CD4-positive, alpha-beta T cell (primary cell): ENCODE measurements at places on chromosomes 12 and 14.

DNA sequence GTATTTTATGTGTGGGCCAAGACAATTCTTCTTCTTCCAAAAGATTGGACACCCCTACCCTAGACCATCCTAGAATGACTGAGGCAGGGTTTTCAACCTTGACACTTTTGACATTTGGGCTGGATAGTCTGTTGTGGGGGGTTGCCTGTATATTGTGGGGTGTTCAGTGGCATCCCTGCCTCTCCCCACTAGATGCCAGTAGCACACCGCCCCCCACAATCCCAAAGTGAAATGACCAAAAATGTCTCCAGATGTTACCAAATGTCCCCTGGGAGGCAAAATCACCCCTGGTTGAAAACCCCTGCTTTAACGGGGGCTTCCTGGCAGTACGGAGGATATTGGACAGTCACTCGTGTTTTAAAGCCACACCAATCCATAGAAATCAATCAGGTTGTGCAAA, 219.6 kb downstream of the PHETA1 start:
- DNase-seq = no peak

- DNase-seq = no peak
Observed at GRCh38 chr12:124683152-124684124, 116.0 kb upstream of the NCOR2 start.

DNA sequence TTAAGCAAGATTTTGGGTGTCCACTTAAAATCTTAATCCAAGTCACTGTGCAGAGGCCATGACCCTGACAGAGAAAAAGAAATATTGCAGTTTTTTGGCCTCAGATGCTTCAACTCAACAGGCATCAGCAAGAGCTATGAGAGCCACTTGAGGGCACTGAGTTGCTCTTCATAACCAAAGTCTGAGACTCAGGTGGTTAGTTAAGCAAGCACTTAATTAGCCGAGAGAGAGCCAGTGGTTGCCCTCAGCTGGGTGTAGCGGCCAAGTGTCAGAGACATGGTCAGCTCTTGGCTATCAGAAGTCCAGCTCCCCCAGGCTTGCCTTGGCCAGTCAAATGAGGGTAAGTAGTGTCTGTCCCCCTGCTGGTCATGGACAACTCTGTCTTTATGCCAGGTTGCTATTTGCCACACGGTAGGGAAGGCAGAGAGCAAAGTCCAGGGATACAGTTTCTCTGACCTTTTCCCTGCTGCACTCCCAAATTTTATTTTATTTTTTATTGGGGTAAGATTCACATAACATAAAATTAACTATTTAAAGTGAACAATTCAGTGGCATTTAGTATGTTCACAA, 9.0 kb upstream of the KRT71 start:
- no peak for DNase-seq

DNA sequence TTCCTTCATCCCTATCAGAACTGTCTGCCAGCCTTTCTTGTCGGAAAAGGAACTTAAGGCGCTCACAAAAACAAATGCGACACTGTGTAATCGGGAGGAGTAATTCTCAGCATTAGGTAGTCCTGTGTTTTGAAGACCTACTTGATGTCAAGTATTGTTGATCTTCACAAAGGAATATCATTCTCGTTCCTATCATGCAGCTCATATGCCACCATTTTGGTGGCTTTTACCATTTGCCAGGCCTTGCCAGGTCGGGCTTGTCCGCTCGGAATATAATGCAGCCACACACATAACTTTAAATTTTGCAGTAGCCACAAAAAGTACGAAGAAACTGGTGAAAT, 903 bp upstream of the PPP4R3A start:
- DNase-seq = no peak

DNA sequence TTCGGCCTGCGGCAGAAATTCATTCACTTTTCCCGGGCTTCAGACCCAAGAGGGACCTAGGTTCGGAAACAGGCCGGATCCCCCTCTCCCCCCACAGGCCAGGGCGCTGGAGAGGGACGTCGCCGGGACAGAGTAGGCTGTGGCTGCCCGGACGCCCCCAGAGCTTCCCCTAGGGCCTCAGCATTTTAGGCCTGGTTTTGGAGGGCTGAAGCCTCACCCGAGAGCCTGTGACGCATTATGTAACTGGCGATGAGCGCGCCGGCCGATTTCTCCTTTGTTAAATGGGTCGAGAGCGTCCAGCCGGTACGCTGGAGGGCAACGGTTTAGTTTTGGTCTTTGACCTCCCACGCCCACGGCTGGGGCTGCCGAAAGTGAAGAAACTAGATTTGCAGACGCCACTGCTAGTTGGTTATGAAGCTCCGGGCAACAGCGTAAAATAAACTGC, 657 bp downstream of the PEBP1 start:
- peak; percentile 27 for DNase-seq

DNA sequence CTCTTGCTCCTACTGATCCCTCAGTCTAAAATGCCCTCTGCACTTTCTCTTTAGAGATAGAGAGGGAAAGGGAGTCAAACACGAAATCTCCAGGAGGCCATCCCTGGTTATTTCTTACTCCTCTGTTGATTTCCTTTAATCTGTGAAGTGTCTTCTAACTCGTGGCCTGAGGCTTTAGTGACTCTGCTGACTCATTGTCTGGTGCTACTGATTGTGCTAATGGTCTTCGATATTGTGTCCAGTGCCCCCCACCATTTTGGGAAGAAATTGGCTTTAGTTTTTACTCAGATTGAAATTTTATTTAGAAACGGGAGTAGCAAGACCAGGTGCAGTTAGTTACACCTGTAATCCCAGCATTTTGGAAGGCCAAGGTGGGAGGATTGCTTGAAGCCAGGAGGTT, 839 bp downstream of the CLEC9A start:
- no peak for DNase-seq

- DNase-seq = peak; percentile 15
Observed at GRCh38 chr12:107515446-107515958, 170.1 kb upstream of the PWP1 start.

GRCh38 chr14:89137526-89138163, 279.4 kb downstream of the FOXN3 start:
- peak; percentile 33 for DNase-seq

- DNase-seq = no peak
Observed at GRCh38 chr14:93953739-93954515, 22.4 kb downstream of the ASB2 start.

DNA sequence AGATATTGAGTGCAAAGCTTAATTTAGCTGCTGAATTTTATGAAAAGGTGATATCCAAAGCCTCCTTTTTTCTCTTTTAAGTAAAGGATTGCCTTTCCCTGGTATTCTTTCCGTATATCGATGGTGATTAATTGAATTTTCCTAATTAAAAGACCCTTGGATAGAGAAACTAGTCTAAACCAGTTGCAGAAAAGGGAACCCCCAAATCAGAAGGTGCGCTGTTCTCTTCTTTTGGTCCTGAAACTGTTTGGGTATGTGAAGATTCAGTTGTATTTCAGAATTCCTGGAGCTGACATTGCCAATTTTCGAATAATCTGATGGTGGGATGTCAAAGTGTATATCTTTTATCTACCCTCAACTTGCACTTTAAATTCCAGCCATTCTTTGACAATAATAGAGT, 1.9 kb downstream of the GPHN start:
- DNase-seq = no peak

DNA sequence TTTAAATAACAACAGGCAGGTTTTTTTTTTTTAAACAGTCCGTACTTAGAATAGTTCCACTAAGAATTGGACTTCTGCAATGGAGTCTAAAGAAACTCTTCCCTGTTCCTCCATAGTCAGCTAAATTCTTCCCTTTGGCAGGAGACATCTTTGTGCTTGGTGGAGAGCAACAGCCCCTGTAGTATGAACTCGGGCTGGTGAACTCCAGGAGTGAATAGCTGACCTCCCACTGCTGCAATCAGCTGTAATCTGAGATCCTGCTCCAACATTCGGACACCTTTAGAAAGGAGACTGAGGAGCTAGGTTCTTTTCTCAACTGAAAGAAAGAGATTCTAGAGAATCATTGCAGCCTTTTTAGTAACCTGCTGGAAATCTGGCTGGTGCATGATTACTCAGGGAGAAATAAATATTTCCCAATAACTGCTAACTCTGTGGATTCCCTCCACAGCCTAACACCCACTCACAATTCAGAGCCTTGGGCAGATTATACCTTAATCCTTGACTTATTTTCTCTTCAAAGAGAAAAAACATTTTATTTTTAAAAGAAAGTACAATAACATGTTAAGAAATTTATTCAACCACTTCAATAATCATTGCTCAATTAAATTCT, 25.6 kb upstream of the DBX2 start:
- no peak for DNase-seq

GRCh38 chr12:50928392-50928791, 24.0 kb upstream of the HIGD1C start:
- DNase-seq = no peak

DNA sequence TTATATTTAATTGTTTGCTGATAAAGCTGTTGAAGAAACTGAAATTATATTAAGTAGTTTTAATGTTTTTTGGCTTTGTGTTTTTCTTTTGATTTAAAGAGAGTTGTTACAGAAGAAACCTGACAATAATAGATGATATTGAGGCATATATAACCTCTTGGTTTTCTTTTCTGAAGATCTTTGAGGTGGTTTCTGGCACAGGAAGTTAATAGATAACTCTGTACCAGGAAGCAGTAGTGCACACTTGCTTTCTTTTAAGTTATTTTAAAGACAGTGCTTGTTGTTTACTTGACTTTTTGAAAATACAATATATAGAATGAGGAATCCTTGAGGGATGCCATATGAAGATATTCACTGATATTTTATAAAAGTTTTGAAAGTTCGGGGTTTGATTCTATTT, 209.0 kb upstream of the FBXO33 start:
- no peak for DNase-seq

DNA sequence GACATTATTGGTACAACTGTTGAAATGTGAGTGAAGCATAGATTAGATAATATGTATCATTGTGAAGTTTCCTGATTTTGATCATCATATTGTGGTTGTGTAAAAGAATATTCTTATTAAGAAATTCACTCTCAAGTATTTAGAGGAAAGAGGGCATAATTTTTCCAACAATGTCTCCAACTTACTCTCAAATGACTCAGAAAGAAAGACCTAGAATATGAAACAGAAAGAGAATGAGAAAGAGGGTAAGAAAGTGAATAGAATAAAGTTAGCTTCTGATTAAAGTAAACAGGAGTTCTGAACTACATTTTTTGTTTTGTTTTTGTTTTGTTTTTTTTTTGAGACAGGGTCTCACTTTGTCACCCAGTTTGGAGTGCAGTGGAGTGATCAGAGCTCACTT, 123.0 kb downstream of the CPNE8 start:
- DNase-seq = no peak

GRCh38 chr14:69696204-69696527, 70.8 kb upstream of the SRSF5 start:
- no peak for DNase-seq

DNA sequence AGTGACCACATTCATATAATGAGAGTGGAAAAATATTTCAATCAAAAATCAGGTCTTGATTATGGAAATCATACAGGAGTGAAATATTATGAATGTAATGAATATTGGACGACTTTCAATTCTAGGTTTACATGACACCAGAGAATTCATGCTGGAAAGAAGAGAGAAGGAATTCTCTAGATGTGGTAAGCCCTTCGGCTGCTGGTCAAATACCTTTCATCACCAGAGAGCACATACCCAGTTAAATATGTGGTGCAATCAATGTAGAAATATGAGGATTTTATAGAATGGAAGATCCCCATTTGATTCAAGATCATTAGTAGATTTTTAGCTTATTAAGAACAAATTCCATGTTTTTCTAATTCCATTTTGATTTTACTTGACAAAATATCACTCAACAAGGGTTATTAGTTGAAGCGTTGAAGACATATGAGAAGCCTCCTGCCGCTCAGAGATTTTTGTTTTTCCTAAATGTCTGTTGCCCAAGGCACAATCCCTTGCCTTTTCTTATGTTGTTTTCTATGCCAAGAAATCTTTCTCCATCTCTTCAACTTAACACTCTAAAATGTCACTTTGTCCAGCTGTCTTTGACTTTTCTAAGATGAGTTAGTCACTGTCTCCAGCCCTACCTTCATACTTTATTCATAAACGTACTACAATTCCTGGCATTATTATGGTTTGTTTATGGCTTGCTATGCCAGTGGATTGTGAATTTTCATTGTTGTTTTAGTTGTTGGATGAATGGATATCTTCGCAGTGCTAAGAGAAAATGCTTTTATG, 72.8 kb upstream of the ZDHHC17 start:
- no peak for DNase-seq

GRCh38 chr12:117507548-117507947, 146.1 kb upstream of the NOS1 start:
- no peak for DNase-seq

DNA sequence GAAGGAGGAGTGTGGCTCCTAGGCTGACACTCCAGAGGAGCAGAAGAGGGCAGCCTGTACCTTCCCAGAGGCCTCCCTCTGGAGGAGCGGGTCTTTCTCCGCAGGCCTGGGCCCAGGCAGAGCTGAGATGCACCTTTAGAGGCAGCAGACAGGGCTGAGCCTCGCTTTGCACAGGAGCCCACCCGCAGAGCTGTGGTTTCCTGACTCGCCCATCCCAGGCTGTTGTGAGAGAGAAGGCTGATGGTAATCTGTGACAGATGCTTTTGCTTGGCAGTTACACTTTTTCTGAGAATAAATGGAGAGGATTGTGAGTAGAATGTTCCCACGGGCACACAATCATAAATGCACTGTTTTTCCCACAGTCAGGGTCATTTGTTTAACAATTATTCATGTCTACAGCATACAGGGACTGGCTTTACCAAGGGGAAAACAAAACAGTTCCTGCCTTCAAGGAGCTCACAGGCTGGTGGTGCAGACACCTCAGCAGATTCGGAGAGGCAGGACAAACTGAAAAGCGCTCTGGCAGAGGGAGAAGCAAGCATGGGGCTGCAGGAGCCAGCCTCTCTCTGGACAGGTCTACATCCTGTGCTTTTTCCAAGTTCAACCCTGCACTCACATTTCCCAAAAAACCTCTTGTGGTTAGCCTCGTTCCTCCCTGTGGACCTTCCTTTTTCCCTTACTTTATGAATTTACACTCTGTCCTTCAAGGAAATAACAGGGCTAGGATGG, 13.9 kb downstream of the EVL start:
- DNase-seq = peak; percentile 74

GRCh38 chr12:63790608-63790945, 10.9 kb downstream of the RXYLT1 start:
- DNase-seq = no peak

- DNase-seq = no peak
Observed at GRCh38 chr12:46133751-46134150, 135.1 kb downstream of the SLC38A1 start.

GRCh38 chr12:59823567-59823966, 227.7 kb downstream of the SLC16A7 start:
- DNase-seq = no peak

DNA sequence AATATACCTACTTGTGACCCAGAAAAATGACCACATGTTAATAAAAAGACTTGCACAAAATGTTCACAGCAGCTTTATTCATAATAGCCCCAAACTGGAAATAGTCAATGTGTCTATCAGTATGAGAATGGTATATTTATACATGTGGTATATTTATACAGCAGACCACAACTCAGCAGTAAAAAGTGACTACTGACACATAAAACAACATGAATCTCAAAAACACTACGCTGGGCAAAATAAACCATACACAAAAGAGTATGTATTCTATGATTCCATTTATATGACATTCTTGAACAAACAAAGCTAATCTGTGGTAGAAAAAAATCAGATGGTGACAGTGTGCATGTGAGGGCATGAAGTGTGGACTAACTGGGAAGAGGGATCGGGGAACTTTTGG, 35.1 kb downstream of the ARF6 start:
- DNase-seq = no peak

GRCh38 chr12:123396954-123397353, 13.0 kb downstream of the KMT5A start:
- no peak for DNase-seq
